ENCODE measurements at places on chromosomes 1 and 21. TPM values are rescaled to one million over a fixed set of nuclear protein-coding genes. Genes with fewer than 3 reads are reported as not detected.

The UTS2 gene
- not detected for total RNA-seq

The DLGAP3 gene
- total RNA-seq: 0.22 TPM

The DRAXIN gene
- total RNA-seq: 0.06 TPM

The NID1 gene
- 8.0 TPM for total RNA-seq

All from A549 treated with Mapracorat at 1 μM for 4 hours (cell line).